ENCODE measurements at places on chromosomes 2 and 18.

DNA sequence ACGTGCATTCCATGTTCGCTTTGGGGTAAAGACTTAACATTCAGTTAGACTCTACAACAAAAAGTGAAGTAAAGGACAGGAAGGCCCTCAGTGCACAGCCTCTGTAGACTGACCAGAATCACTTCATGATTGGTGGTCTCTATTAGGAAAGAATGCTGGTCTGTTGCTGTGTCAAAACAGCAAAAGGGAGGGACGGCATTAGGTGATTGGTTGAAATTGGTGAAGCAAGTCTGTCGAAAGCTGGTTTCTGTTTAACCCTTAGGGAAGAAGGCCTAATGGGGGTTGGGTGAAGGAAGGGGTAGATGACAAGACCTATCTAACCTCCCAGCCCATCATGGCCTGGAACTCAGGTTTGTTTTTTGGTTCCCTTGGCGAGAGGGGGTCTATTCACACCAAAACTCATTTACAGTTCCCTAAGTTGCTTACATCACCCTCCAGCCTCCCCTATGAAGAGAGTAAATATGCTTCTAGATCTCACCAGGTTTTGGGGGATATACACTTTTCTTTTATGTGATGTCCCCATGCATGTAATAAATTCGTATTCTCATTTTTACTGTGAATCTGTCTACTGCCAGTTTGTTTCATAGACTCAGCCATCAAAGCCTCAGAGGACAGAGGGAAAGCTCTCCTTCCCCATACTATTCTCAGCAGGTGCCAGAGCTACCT is 65.6 kb downstream of the TMEM17 start:
- no peak for DNase-seq

GRCh38 chr2:136051001-136051724 is 65.7 kb upstream of the DARS1 start:
- no peak for DNase-seq

DNA sequence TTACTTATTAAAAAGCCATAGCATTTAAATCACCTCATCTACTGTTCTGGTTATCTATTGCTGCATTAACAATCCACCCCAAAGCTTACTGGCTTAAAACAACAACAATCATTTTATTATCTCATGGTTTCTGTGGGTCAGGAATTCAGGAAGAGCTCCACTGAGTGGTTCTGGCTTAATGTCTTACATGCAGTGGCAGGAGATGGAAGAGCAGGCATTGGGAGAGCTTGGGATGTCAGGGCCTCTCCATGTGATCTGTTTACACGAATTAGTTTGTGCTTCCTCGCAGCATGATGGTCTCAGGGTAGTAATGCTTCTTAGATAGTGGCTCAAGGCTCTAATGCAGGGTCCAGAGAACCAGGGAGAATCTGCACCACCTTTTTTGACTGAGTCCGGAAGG is 14.4 kb upstream of the REL start:
- DNase-seq: no peak

DNA sequence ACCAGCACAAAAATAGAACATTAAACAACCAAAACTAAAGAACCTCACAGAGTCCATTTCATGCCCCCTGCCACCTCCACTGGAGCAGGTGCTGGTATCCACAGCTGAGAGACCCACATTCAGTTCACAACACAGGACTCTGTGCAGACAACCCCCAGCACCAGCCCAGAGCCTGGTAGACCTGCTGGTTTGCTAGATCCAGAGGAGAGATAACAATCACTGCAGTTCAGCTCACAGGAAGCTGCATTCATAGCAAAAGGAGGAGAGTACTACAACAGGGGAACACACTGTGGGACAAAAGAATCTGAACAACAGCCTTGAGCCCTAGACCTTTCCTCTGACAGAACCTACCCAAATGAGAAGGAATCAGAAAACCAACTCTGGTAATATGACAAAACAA is 326.7 kb downstream of the METTL4 start:
- no peak for DNase-seq

- no peak for DNase-seq
These were observed 147.8 kb downstream of the EN1 start for GRCh38 chr2:118699447-118700175.

GRCh38 chr18:22544626-22545025 is 126.9 kb upstream of the CTAGE1 start:
- no peak for DNase-seq

DNA sequence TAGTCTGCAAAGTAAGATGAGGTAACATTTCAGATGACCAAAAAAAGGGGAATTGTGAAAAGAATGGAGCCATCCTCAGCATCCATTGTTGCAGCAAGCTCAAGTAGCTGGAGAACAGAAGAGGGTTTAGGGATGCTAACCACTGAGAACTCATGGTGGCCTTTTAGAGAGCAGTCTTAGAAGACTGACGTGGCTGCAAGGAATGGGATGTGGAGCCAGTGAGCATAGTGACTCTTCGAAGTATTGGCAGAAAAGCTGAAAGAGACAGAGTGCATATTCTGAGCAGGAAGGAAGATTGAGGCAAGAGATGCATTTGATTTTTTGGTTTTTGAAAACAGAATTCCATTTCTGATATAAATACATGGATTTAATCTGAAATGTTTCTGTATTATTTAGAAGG is 151.2 kb downstream of the UBE2E3 start:
- DNase-seq: no peak

DNA sequence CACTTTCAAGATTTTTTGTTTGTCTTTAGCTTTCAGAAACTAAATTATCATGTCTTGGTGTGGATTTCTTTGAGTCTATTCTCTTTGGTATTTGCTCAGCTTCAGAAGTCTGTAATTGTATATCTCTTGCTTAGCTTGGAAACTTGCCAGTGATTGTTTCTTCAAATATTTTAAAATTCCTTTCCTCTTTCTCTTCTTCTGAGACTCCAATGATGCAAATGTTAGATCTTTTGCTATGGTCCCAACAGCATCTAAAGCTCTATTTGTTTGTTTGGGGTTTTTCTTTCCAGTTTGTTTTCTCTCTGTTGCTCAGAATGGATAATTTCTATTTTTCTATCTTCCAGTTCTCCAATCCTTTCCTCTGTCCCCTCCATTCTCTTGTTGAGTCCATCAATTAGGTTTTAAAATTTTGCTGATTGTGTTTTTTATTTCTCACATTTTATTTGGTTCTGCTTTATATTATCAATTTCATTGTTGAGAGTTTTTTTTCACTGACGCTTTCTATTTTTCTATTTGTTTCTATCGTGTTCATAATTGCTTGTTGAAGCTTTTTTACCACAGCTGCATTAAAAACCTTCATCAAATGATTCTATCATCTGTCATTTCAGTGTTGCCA is 81.5 kb upstream of the DAPL1 start:
- no peak for DNase-seq

GRCh38 chr18:58125183-58125582 is 81.2 kb downstream of the NEDD4L start:
- DNase-seq: no peak

- DNase-seq: no peak
These were observed 17.9 kb downstream of the MFSD6 start for GRCh38 chr2:190425883-190426658.

DNA sequence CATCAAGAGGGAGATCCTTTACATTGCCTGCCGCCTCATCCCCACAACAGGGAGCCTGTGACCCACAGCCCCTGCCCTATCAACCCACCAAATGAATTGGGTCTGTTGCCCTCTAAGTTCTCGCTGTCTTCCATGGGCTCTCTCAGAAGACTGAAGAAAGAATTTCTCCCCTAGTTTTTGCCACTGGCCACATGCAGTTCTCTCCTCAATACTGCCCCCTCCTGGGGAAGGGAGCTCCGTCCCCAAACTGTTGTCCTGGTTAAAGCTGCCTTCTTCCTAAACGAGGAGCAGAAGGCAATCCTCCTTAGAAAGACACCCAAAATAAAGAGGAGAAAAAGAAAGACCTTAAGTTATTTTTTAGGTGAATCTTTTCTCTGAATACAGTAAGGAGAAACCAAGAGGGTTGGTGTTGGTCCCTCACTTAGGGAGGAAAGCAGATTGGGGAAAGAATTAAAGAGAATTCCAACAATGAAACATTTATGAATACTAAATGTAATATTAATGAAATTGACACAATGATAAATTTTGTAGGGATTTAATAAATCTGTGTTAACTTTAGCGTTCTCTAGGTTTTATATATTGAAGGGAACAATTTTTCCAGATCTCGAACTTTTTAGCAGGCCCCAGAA is 31.1 kb upstream of the SATB2 start:
- DNase-seq: no peak

GRCh38 chr2:238331916-238332315 is 11.6 kb downstream of the TRAF3IP1 start:
- no peak for DNase-seq
